ENCODE measurements at places on chromosomes 12 and 14.

- no peak for DNase-seq
Observed at GRCh38 chr12:7966563-7966962, 30.6 kb upstream of the SLC2A3 start.

DNA sequence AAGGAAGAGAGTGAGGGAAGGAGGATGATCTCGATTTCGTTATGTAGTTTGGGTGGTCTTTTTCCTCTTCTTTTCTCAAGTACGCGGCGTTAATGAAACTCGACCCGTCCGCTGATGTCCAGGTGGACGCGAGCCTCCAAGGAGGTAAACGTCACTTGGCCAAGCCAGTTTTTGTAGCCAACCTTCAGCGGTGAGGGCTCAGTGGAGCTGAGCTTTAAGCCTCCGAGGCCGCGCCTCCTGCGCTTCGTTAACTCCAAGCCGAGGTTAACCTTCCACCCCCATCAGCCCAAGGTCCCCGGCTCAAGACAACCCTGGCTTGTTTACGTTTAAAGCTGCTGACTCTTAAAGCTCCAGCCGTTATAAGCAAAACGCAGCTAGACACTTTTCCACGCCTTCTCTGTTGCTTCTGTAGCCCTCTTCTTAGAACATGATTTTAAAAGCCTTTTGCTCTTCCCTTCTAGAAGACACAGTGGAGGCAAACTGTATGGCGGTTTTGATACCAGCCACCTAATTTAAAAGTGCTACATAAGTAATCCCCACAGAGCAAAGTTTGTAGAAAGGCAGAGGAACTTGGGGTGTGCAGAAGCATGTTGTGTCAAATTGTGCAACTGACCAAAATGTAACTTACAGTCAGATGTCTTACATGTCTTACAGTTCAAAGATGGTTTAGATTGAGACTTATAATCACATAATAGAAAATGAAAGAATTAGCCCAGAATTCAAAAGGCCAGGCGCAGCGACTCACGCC, 923 bp upstream of the ITPR2 start:
- DNase-seq = no peak

DNA sequence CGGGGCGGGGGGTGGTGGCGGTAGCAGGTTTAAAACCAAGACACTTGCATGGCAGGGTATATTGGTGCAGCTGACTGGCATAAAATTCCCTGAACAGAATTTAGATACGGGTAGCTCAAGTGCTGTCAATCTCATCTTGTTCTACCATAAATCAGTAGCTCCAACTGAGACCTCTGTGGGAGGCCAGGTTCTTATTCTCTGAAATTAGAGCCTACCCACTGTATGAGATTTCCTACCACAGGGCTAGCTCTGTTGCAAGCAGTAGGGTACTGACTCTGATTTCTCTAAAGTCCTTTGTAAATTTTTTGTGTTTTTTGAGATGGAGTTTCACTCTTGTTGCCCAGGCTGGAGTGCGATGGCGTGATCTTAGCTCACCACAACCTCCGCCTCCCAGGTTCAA, 3.3 kb upstream of the RPLP0 start:
- DNase-seq = no peak

DNA sequence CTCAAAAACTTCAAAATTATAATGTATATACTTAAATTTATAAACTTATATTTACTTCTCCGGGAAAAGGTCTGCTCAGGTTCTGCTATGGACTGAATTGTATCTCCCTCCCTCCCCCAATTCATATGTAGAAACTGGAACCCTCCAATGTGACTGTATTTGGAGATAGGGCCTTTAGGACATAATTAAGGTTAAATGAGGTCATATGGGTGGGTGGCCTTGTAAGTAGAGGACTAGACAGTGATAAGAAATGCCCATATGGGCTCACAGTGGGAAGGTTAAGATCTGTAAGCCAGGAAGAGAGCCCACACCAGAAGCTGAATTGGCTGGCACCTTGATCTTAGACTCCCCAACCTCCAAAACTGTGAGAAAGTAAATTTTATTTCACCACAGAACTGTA, 84.5 kb downstream of the TAOK3 start:
- no peak for DNase-seq

DNA sequence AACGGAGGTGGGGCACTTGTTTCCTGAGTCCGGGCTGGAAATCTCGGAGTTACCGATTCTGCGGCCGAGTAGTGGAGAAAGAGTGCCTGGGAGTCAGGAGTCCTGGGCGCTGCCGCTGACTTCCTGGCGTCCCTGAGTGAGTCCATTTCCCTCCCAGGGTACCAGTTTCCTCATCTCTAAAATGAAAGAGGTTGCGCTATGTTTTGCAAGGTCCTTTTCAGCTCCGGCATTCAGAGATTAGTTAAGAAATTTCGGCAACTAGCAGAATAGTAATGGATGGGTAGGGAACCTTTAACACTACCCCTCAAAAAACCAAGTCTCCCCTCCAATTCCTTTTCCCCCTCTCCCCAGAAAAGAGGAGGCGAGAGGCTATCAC, 724 bp downstream of the BLOC1S1 start:
- DNase-seq = no peak

Data from activated naive CD8-positive, alpha-beta T cell treated with anti-CD3 and anti-CD28 coated beads, Interleukin-2, amount 50 U/mL, for 16 hours (primary cell).